ENCODE measurements at places on chromosomes 5 and 9.

DNA sequence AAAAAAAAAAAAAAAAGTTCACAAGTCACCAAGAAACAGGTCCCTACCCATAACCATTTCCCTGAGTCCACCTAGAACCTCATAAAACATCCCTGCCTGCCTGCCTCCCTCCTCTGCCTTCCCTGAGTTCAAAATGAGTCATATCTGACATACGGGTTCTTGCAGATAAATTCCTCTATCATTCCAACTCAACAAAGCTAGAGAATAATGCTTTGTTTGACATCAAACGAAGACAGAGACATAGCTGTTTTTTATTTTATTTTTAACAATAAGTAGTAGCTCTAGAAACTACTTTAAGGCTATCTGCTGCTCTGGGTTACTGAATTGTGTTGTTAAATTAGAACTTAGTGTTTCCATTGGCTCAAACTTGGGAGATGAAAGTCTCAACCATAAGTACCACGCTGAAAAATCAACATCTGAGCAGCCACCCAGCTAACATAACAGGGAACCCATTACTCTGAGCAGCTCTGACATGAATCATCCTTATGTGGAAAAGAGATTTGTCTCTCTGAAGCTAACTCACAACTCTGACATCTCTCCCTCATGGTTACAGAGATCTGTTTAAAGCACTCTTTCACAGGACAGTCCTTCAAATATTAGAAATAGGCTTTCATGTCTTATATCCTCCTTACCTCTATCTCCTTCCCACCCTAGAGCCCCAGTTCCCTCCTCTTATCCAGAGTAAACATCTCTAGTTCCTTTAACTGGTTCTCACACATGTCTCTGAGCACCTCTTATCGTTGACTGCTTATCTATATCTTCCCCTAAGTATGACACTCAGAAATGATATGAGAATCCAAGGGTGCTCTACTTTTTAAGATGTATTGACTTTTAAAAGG, 12.1 kb downstream of the TMEM245 start:
- peak overlapping the region; percentile 88 for H3K27ac ChIP-seq
- H3K4me3 ChIP-seq = no peak overlapping the region
- peaks cover 44% of the 10 kb centered on the region for H3K36me3 ChIP-seq
- no peak for DNase-seq
- peaks cover 56% of the 10 kb centered on the region for H3K4me1 ChIP-seq

DNA sequence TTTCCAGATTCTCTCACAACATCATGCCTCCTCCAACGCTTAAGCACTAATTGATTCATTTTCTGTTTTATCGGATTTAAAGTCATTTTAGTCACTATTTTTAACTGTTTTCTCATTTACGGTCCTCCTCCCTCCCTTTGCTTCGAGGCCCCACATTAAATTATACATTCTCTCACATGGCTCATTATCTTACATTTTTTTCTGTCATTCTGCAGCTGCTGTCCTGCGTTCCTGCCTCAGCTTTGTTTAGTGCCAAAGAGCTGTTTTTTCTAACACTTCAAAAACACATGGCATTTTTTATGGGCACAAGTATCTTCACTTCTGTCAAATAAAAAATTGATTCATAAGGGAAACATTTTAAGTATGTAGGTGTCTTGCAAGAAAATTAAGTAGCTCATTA, 130.1 kb upstream of the FST start:
- H3K4me3 ChIP-seq = no peak overlapping the region
- no peaks in the 10 kb centered on the region for H3K36me3 ChIP-seq
- peak overlapping the region; percentile 31 for H3K27ac ChIP-seq
- no peak for DNase-seq
- H3K27me3 ChIP-seq = no peaks in the 10 kb centered on the region

DNA sequence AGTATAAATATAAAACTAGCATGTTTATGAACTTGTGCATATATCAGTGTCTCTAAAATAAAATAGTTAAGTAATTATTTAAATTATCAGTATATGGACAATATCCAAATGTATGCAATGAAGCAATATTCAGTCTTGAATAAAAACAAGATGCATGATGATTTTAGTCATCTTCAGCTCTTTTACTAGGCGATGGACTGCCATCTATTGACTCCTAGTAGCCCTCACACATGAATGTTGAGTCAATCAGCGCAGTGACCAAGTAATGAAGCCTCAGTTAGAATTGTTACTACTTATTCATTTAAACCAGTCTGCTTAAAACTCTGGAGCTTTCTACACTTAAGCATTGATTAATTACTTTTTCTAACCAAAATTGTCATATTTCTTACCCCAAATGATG, 92.9 kb upstream of the GRHPR start:
- H3K27ac ChIP-seq = no peak overlapping the region
- no peaks in the 10 kb centered on the region for H3K4me1 ChIP-seq
- H3K27me3 ChIP-seq = no peaks in the 10 kb centered on the region
- no peak for DNase-seq
- H3K4me3 ChIP-seq = no peak overlapping the region
- H3K36me3 ChIP-seq = peaks cover 7% of the 10 kb centered on the region

DNA sequence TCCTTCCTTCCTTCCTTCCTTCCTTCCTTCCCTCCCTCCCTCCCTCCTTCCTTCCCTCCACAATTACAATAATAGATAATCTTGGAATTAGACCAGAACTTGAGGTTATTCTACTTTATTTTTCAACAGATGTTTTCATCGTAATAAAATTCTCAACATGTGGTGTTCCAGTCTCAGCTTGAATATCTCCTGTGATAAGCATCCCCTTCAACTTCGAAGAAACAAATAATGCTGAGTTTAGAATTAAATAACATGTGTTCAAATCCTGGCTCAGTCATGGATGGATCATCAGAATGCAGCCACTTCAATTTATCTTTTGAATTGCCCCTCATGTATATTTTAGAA, 91.4 kb upstream of the PAPPA start:
- H3K36me3 ChIP-seq = no peaks in the 10 kb centered on the region
- no peak overlapping the region for H3K27ac ChIP-seq
- no peaks in the 10 kb centered on the region for H3K4me1 ChIP-seq
- no peaks in the 10 kb centered on the region for H3K27me3 ChIP-seq
- no peak for DNase-seq

DNA sequence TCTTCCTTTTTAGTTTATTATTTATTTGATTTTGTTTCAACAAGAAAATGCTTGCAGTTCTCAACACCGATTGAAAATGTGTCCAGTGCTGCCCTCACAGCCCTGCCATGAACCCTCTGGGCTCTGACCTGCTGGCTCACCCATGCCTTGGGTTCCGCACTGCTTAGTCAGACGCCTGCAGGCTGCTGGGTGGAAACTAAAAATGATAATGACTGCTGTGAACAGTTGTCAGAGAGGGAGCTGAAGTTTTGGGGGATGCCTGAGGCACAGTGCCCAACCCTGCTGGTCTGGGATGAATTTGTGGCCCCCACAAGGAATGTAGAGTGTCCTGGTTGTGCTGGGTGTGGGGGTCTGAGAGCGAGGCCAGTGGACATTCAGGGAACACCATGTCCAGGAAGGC, 22.2 kb upstream of the CFAP157 start:
- no peak for DNase-seq
- H3K4me1 ChIP-seq = no peaks in the 10 kb centered on the region
- no peak overlapping the region for H3K27ac ChIP-seq
- H3K36me3 ChIP-seq = peaks cover 4% of the 10 kb centered on the region
- no peaks in the 10 kb centered on the region for H3K27me3 ChIP-seq

DNA sequence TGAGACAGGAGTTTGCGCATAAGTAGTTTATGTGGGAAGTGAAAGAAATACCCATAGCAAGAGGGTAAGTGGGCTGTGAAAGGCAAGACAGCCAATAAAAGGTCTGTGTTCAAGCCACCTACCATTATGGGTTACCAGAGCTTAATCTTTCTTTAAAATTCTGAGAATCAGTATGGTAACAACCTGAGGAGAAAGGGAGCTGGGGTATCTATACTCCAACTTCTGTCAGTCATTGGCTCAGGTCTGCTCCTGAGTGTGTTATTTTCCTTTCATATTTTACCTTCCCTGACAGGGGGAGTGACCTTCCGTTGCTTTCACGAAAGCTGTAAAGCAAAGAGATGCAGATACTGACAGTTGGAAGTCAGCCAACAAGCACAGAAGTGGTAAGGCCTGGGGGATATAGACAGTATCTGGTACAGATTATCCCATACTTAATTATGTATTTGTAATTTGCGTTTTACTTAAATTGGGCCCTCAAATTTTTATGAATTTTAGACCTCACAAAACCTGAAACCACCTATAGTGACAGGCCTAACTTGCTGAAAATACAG, 233.4 kb downstream of the RAB3C start:
- DNase-seq = no peak
- no peaks in the 10 kb centered on the region for H3K4me1 ChIP-seq
- H3K4me3 ChIP-seq = no peak overlapping the region
- H3K27ac ChIP-seq = no peak overlapping the region

GRCh38 chr5:54658010-54658409, 140.5 kb downstream of the SNX18 start:
- H3K27ac ChIP-seq = no peak overlapping the region
- H3K4me1 ChIP-seq = peaks cover 5% of the 10 kb centered on the region
- H3K27me3 ChIP-seq = no peaks in the 10 kb centered on the region
- peak; percentile 72 for DNase-seq
- H3K36me3 ChIP-seq = no peaks in the 10 kb centered on the region
- no peak overlapping the region for H3K4me3 ChIP-seq

- no peaks in the 10 kb centered on the region for H3K27me3 ChIP-seq
- H3K36me3 ChIP-seq = no peaks in the 10 kb centered on the region
- no peak for DNase-seq
Measured at GRCh38 chr5:36056422-36056821, 10.3 kb downstream of the UGT3A2 start.

GRCh38 chr5:171795381-171795780, 9.8 kb downstream of the SMIM23 start:
- H3K36me3 ChIP-seq = no peaks in the 10 kb centered on the region
- H3K4me1 ChIP-seq = no peaks in the 10 kb centered on the region
- no peak for DNase-seq
- H3K27ac ChIP-seq = no peak overlapping the region

DNA sequence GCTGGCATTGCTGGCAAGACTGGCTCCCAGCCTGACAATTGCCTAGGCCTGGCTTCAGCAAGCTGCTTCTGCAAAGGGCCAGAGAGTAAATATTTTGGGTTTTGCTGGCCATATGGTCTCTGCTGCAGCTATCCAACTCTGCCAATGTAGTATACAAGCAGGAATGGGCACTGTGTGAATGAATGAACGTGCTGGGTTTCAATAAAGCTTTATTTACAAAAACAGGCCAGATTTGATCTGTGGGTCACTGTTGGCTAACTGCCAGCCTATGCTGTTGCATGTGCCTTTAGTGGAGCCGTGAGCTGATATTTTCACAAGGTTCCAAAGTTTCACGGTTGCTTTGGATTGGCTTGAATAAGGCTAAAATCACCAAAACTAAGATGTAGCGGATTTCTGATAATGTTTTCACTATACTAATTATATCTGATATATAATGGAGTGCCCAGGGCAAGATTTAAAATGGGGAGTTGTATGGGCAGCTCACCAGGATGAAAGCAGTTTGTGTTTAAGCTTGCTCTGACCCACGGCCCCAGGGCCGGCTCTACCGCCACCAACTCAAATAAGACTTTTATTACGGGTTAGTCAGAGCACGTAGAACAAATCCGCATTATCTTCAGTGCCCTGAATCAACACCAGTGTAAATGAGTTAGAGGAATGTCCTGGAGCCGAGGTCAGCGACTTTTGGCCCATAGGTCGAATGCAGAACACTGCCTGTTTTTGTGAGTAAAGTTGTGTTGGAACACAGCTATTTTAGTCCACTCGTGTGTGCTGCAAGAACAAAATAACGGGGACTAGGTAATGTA, 98.6 kb upstream of the DAP start:
- DNase-seq = no peak
- H3K36me3 ChIP-seq = no peaks in the 10 kb centered on the region
- no peak overlapping the region for H3K4me3 ChIP-seq
- H3K27ac ChIP-seq = no peak overlapping the region
- H3K4me1 ChIP-seq = no peaks in the 10 kb centered on the region

DNA sequence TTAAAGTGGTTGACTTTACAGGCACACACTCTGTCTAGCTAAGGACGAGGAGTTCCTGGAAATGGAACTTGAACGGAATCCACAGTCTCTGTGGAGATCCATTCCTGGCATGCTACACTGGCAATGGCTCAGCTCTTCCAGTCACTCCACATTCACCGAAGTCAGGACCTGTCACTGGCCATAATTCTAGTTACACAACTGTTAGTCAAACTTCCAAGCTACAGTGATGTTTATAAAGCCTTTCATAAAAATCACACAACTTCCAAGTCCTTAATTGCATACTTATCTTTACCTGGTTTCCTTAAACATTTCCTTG, 15.7 kb downstream of the CDC14B start:
- H3K27me3 ChIP-seq = no peaks in the 10 kb centered on the region
- H3K36me3 ChIP-seq = no peaks in the 10 kb centered on the region
- no peak overlapping the region for H3K27ac ChIP-seq
- DNase-seq = no peak
- no peaks in the 10 kb centered on the region for H3K4me1 ChIP-seq

All from RWPE2 (cell line).